ENCODE measurements at places on chromosomes 7 and 10. TPM values are rescaled to one million over a fixed set of nuclear protein-coding genes. Genes with fewer than 3 reads are reported as not detected.

The PDZD7 gene
- 1.1 TPM for polyA plus RNA-seq

The SLC25A40 gene
- polyA plus RNA-seq: 20.9 TPM

GRCh38 chr7:44057849-44058758 is 7.3 kb downstream of the PGAM2 start:
- DNase-seq: no peak

The CYP2C19 gene
- not detected for polyA plus RNA-seq

GRCh38 chr7:13778967-13779366 is 210.5 kb downstream of the ETV1 start:
- DNase-seq: no peak

Data from CD4-positive, CD25-positive, alpha-beta regulatory T cell (primary cell).